Activated CD4-positive, alpha-beta T cell treated with anti-CD3 and anti-CD28 coated beads, Interleukin-2, amount 10 ng/mL, durations not matched to agents 24 days and 14 days (primary cell): ENCODE measurements at places on chromosomes 5 and 9. TPM values are rescaled to one million over a fixed set of nuclear protein-coding genes. Genes with fewer than 3 reads are reported as not detected.
A peak's percentile ranks its signal among the peaks of the same experiment; 100 is the strongest.

Gene ENTREP1
- total RNA-seq, result not detected in 2 replicates

Gene SPATA6L
- total RNA-seq, result not detected in 2 replicates

DNA sequence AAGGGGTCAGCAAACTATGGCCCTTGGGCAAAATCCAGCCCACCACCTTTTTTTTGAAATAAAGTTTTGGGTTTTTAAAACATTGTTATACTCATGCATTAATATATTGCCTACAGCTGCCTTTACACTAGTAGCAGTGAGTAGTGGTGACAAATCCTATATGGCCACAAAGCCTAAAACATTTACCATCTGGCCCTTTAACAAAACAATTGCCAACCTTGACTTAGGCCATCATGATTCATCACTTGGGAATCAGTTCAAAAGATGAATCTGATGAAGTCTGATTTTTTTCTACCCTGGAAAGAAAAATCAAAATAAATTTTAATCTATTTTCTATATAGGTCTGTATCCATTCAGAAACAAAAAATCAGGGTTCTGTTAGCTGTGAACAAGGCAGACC is 484.9 kb downstream of the BNC2 start:
- no peak overlapping the region for H3K4me3 ChIP-seq
- no peak overlapping the region for H3K27ac ChIP-seq
- H3K36me3 ChIP-seq, result no peaks in the 10 kb centered on the region
- no peaks in the 10 kb centered on the region for H3K27me3 ChIP-seq

- H3K4me3 ChIP-seq, result no peak overlapping the region
- H3K36me3 ChIP-seq, result no peaks in the 10 kb centered on the region
- no peak overlapping the region for H3K27ac ChIP-seq
- DNase-seq, result no peak
- no peaks in the 10 kb centered on the region for H3K27me3 ChIP-seq
- H3K4me1 ChIP-seq, result no peaks in the 10 kb centered on the region
Observed at GRCh38 chr9:137372693-137373610, 50.0 kb downstream of the EXD3 start.

DNA sequence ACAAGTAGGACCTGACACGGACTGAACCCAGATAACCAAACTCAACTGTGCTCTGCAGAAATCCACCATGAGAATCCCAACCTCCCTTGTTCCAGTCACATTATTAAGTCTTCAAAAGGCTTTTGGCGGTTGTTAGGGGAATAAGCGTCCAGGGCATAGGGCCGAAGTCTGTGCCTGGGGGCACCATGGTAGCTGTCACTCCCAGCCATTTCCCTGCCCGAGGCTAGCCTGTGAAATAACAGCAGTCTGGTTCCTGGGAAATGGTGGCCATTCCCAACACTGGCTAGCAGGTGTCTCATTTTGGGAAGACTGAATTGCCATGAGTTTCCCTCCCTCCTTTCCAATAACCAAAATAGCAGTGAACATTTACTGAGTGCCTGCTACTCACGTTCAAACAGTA is 122.2 kb downstream of the CRB2 start:
- H3K4me1 ChIP-seq, result no peaks in the 10 kb centered on the region
- no peak overlapping the region for H3K4me3 ChIP-seq
- H3K27me3 ChIP-seq, result no peaks in the 10 kb centered on the region
- H3K27ac ChIP-seq, result no peak overlapping the region
- no peaks in the 10 kb centered on the region for H3K36me3 ChIP-seq
- no peak for DNase-seq

DNA sequence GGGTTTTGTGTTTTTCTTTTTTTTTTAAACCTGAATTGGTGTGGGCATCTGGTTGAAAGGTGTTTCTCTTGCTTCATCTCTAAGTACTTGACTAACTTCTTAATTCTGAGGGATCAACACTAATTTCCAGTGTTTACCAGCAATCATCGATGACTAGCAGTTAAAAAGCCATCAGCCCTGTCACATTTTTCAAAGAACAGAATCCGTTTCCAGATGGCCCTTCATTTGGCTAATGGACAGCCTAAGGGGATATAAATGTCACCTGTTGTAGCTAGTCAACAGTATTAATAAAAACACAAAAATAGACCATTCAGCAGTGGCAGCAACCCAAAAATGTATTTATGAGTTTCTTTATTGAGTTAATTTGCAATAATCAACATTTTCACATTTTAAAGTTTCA is 1076.5 kb downstream of the MAT2B start:
- H3K36me3 ChIP-seq, result no peaks in the 10 kb centered on the region
- H3K4me1 ChIP-seq, result no peaks in the 10 kb centered on the region
- no peak overlapping the region for H3K4me3 ChIP-seq
- DNase-seq, result no peak

DNA sequence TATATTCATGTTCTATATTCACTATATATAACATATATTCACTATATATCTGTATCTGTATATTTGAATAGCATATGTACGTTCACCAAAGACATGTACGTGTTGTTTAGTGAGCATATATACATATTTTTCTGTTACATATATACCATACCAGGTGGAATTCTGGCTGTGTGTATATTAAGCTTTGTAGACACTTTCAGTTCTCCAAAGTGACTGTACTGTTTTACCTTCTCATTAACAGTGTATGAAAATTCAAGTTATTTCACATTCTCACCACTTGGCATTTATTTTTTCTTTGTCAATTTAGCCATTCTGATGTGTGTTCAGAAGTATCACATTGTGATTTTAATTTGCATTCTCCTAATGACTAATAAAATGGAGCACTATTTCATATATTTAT is 52.2 kb downstream of the DROSHA start:
- H3K36me3 ChIP-seq, result peaks cover 31% of the 10 kb centered on the region
- DNase-seq, result no peak
- H3K4me1 ChIP-seq, result no peaks in the 10 kb centered on the region
- no peak overlapping the region for H3K27ac ChIP-seq
- no peaks in the 10 kb centered on the region for H3K27me3 ChIP-seq
- no peak overlapping the region for H3K4me3 ChIP-seq

- DNase-seq, result peak; percentile 75
- no peaks in the 10 kb centered on the region for H3K27me3 ChIP-seq
- peaks cover 40% of the 10 kb centered on the region for H3K4me1 ChIP-seq
- H3K27ac ChIP-seq, result peak overlapping the region; percentile 45
- H3K4me3 ChIP-seq, result peak overlapping the region; percentile 52
Observed at GRCh38 chr5:151745071-151745705, 13.2 kb downstream of the ATOX1 start.

DNA sequence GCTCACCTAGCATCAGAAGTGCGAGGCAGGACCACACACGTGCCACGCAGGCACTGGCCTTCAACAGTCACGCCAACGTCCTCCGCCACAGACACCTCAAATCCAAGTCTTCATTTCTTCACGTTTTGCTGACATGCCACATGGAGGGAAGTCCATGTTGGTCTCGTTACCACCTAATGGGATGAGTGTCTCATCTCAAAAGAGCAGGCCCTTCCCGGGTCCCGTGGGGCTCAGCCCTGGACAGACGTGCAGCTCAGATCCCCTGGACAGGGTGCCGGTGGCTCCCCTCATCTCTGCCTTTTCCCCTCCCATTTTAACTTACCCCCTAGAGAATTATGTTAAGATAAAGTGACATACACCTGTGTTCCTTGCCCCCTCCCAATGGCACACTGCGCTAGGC is 76.8 kb downstream of the MRPL36 start:
- no peak for DNase-seq
- H3K4me1 ChIP-seq, result no peaks in the 10 kb centered on the region
- peaks cover 3% of the 10 kb centered on the region for H3K36me3 ChIP-seq
- H3K27me3 ChIP-seq, result peaks cover 7% of the 10 kb centered on the region
- no peak overlapping the region for H3K27ac ChIP-seq
- H3K4me3 ChIP-seq, result no peak overlapping the region

DNA sequence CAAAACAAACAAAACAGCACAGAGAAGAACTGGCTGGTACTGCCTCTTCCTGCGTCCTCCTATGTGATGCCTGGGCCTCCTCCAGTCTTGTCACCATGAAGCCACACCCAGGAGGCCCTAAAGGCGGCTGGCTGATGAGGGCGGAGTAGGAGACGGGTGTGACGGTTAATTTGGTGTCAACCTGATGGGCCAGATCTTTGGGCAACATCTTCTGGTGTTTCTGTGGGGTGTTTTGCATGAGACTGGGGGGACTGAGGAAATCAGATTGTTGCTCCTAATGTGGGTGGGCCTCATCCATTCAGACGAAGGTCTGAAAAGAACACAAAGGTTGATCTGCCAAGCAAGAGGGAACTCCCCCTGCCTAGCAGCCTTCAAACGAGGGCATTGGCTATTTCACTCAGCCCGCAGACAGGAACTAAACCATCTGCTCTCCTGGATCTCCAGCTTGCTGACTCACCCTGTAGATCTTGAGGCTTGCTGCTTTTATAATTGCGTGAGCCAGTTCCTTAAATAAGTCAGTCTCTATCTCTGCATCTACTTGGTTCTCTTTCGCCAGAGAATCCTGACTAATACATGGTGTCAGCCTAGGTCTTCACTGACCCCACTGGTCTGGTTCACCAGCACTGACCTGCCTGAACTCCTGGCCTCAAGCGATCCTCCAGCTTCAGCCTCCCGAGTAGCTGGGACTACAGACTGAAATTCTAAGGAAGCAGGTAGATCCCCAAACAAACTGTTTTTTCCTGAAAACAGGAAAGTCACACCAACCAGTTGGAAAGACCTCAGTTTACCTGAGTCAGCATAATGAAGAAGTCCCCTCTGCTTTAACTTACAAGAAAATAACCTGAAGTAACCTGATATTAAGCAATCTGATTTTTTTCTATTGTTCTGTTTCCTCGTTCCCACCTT is 12.8 kb upstream of the ZFP62 start:
- peaks cover 7% of the 10 kb centered on the region for H3K4me1 ChIP-seq
- H3K36me3 ChIP-seq, result no peaks in the 10 kb centered on the region
- DNase-seq, result peak; percentile 59

GRCh38 chr5:129905473-129906176 is 1.4 kb downstream of the CHSY3 start:
- H3K36me3 ChIP-seq, result no peaks in the 10 kb centered on the region
- H3K4me1 ChIP-seq, result peaks cover 13% of the 10 kb centered on the region
- peak; percentile 57 for DNase-seq
- H3K27ac ChIP-seq, result peak overlapping the region; percentile 54

GRCh38 chr5:32165597-32165996 is 8.5 kb downstream of the GOLPH3 start:
- H3K36me3 ChIP-seq, result peaks cover 50% of the 10 kb centered on the region
- peak overlapping the region; percentile 58 for H3K27ac ChIP-seq
- H3K4me3 ChIP-seq, result no peak overlapping the region
- no peak for DNase-seq
- H3K27me3 ChIP-seq, result no peaks in the 10 kb centered on the region
